ENCODE measurements at places on chromosomes 6 and 20. TPM values are rescaled to one million over a fixed set of nuclear protein-coding genes. Genes with fewer than 3 reads are reported as not detected.

The SYTL3 gene
- total RNA-seq = 2.4 TPM

The BMP2 gene
- total RNA-seq = 11.4 TPM

- DNase-seq = no peak
These were observed 10.6 kb downstream of the IRF4 start for GRCh38 chr6:401994-402640.

DNA sequence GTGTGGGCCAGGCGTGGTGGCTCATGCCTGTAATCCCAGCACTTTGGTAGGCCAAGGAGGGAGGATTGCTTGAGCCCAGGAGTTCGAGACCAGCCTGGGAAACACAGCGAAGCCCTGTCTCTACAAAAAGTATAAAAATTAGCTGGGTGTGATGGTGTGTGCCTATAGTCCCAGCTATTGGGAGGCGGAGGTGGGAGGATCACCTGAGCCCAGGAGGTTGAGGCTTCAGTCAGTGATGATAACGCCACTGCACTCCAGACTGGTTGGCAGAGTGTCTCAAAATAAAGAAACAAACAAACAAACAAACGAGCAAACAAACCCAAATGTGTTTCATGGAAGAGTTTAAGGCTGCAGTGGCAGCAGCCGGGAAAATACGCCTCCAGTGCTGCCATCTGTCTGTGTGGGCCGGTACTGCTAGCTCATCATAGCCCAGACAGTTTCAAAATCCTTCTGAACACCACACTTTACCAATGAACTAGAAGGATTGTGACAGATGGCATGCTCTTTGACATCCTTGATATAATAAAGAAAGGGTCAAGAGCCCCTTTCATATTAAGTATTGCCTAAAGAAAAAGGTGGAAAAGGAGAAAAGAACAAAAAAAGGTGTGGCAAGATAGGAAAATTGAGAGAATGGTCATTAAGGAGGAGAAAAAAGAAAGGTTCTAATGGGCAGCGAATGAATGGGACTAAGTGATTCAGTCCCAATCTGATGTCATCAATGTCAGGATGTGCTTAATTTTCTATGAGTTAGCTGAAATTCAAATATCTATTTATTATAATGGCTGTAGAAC lies 298.6 kb downstream of the SYNE1 start:
- peak; percentile 40 for DNase-seq

- DNase-seq = no peak
These were observed 78.1 kb upstream of the FAM83B start for GRCh38 chr6:54768494-54768893.

Data from cerebellum (tissue), 4 donors.